ENCODE measurements at places on chromosomes 7 and 10.
A peak's percentile ranks its signal among the peaks of the same experiment; 100 is the strongest.

GRCh38 chr7:157219154-157219553, 80.4 kb downstream of the UBE3C start:
- no peak for DNase-seq

GRCh38 chr7:16688249-16688648, 42.3 kb downstream of the BZW2 start:
- DNase-seq = no peak

DNA sequence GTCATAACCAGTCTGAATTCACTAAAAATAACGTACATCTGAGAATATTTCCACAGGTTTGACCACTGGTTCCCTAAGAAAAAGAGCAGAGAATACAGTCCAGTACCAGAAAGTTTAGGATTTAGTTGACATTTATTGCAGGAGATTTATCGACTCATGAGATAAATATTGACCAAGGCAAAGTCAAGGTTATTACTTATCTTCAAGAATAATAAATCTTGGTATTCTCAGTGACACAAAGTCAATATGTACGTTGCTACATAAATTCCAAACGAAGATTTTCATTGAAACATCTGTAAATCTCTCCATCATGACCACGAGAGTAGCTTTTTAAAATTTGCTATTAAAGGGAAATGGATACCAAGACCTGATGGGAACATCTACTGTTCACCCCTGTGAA, 39.4 kb upstream of the GRB10 start:
- no peak for DNase-seq

DNA sequence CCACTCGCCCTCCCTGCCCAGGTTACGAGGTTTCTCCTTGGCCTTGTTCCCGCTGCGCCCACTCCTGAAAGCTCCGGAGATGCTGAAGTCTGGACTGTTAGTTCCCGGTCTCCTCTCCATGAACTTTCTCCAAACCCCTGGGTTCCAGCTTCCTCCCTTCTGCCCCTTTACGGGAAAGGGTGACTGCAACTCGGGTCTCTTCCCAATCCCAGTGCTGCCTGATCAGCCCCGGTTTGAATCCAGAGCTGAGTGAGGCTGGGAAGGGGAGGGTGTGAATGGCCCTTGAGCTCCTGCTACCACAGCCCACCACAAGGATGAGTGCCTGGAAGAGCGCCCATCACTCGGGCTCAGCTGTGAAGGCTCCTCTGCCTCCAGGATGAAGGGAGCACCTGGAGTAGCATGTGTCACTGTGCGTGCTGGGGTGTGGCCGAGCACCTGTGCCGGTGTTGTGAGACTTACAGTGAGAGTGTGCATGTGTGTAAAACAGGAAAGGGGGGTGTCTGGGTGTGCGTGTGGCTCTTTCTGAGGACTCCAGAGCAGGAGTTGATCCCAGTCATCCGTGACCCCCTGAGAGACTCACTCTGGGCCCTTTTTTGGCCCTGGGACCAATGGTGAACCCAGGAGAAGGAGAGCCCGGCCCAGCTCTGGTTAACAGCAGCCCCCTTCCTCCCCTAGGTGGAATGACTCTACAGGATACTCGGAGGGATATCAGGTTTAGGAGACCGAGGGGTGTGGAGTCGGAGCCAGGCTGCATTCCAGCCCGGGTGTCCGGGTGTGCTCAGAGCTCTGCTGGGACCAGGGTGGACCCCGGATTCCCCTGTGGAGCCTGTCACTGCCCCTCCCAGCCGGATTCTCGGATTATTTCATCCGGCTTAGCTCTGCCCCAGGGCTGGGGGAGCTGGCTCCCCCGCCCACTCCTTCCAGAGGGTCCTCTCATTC, 1.1 kb upstream of the ZNF467 start:
- no peak for DNase-seq

DNA sequence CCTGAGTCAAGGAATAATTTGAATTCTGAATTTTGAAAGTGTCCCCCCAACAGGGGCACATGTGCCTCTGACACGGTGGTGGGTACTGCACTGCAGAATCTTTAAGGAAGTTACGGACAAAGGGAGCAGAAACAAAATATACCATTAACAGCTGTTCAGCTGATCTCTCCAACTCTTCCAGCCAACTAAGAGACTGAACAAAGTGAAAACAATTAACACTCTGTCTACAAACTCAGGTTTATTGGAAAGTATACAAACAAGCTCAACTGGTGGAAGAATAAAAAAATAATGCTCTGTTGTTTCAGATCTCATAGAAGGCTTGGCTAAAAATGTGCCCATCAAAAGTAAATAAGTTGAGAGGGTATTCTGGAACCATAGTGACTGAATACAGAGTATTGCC, 34.4 kb downstream of the ASB4 start:
- DNase-seq = no peak

GRCh38 chr7:7157177-7157886, 25.0 kb upstream of the C1GALT1 start:
- DNase-seq = peak; percentile 66

GRCh38 chr7:116683786-116684185, 11.8 kb downstream of the MET start:
- no peak for DNase-seq

DNA sequence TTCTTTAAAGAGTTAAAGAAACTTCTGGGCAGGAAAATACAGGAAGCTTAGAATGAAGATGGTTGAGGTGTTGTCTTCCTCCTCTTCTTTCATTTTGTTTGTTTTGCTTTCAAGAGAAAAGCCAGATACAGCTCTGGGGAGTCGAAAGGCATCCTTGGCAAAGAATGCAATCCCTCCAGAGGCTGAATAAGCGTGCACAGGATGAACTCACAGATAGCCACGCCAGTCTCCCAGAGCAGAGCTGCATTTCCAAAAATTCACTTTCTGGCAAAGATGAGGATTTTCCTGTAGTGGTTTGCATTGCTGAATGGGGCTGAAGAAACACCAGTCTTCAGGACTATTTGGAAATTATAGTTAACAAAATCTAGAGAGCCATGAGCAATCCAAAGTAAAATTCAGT, 336.4 kb downstream of the NRG3 start:
- DNase-seq = no peak

GRCh38 chr10:70845816-70846215, 30.1 kb downstream of the SGPL1 start:
- no peak for DNase-seq

DNA sequence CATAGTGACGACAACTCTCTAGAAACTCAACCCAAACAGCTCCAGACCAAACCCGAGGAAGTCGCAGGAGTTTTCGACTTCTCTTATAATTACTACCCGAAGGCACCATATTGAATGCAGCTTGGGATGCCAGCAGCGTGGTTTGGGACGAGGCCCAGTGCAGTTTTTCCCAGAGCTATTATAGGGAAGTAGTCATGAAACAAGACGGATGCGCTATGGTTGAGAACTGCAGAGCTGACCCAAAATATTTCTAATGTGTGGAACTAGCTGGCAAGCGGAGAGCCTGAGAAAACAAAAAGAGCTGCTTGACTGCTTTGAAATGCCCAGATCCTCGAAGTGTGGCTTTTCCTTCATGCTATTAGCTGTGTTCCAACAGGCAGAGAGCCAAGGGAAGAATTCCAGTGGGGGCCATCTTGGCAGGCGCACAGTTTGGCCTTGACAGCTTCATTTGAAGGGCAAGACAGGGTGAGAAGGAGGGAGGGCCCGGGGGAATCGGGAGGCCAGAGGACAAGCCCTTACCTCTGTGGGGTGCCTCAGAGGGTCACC, 122.7 kb downstream of the CUL2 start:
- DNase-seq = no peak

- DNase-seq = no peak
Measured at GRCh38 chr10:631266-631665, 58.2 kb downstream of the DIP2C start.

GRCh38 chr7:10655031-10655430, 318.6 kb upstream of the PHF14 start:
- DNase-seq = no peak

DNA sequence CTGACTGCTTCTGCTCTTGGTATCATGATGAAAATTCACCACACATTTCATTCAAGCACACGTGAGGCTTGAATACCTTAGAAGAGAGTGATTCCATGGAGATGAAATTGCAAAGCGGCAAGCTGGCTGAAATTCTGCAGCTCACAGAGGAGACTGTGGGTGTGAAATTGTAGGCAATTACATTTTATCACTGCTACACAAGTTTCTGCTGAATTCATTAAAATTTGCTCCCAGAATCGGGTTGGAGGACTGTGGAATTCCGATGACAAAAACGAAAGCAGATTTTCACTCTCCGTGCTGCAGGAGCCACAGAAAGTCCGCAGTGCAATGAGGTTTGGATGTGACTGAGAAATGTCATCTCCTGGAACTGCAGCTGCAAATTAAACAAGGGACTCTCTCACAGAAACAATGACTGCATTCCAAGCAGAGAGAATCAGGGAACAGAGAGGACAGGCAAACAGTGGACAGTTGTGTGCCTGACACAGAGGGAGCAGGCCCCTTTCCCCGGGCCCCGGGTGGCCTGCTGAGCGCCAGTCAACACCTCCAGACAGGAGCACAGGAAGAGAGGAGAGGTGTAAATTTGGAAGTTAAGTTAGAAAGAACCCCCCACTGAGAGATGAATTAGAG, 109.1 kb downstream of the C10orf90 start:
- no peak for DNase-seq

DNA sequence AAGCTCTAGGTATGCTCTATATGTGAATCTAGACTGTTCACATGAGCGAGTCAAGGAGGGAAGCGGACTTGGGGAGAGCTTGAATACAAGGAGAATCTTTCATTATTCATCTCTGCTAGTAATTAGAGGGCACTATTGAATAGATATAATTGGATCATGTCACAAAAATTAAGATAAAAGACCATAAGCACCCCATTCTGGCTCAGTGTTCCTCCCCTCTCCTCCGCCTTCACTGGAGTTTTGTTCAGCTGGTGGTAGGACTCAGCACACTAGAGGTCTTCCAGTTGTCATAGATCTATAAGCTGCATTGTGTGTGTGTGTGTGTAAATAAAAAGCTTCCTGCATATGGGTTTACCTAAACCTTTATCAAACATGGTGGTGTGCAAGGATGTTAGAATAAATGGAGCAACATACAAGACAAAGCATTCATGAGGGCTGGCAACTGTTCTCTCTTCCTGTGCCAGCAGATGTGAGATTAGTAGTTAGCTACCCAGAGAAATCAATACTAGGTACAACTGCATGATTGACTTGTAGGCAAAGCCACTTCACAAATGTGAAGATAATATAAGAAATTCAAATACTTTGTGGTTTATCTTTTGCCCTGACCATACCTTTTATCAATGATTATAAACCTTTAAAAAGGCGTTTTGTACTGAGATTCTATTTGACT, 142.6 kb downstream of the CREB5 start:
- DNase-seq = no peak

- no peak for DNase-seq
Measured at GRCh38 chr7:154917808-154918160, 85.1 kb downstream of the PAXIP1 start.

DNA sequence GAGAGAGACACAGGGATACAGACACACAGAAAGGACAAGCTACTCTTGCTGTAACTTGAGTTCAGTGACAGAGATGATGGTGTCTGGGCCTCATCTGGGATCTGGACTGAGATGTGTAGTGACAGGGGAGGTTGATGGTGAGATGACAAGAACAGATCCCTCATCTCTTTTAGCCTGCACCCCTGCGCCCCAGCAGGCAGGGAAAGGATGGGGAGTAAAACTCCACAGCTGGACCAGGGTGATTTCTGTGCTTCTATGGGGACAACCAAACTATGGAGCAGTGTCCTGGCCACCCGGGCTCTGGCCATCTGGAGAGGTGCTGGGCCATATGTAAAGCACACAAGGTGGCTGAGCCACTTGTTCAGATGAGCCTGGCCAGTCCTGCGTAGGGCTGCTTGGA, 4.5 kb upstream of the LRRC18 start:
- DNase-seq = no peak

GRCh38 chr7:88090240-88090639, 129.6 kb downstream of the SRI start:
- DNase-seq = no peak

DNA sequence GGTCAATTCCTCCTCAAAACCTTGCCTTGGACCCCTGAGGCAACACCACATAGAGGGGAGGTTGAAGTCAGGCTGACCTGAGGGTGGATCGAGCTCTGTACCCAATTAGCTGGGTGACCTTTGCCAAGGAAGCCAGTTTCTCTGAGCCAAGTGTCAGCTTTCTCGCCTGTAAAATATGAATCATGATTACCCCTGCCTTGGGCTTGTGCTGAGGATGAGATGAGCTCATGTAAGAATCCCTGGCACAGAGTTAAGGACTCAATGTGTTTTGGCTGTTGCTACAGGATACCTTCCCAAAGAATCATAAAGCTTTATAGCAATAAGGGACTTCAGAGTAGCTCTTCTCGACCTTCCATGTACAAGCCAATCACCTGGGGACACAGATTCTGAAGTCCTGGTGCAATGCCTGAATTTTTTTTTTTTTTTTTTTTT, 43.5 kb upstream of the CACUL1 start:
- DNase-seq = no peak

DNA sequence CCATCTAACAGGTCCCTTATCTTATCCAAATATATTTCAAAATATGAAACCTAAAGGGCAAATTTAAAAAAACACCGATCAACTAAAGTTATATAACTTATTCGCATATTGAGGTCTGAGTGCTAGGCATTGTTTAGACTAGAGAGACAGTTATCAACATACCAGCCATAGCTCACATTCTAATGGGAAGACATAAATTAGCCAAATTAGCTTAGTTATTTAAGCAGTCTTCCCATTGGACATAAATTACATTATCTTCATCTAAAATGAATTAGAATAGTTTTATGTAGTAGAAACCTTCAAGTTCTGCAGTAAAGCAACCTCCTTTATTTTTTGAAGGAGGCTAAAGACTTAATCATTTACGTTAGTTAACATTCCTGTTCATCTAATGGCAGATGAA, 17.4 kb downstream of the KIF5B start:
- no peak for DNase-seq

DNA sequence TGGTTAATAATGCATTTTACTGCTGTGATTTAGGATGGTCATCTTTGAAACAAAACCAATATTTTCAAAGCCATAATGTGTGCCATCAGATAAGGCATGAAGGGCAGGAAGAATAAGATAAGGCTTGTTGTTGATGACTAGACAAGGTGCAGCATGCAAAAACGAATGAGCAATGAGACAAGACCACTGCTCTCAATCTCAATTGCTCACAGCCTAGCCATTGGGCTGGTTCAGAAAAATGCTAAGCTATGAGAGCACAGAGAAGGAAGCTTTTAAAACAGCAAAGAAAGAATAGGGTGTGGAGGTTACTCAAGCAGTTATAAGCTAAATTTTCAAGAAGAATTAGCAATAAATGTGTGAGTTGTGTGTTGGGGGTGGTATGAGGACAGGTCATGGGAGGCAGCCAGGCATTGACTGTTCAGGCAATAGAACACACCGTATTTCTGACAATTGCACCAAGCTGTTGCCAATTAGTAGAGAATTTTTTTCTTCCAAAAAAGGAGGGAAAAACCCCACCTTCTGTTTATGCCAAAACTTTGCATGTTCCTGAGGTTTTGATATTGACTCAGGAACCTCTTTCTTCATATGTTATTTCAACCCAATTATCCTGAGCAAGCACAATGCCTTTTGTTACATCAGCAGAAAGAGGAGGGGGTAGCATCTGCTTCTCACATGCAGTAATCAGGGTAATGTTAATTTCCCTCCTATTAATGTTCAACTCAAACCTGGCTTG, 276.5 kb downstream of the HDAC9 start:
- no peak for DNase-seq

GRCh38 chr10:72048450-72049124, 39.8 kb downstream of the SPOCK2 start:
- peak; percentile 77 for DNase-seq

GRCh38 chr7:114956702-114957101, 34.8 kb downstream of the MDFIC start:
- DNase-seq = no peak

Measured in T-helper 2 cell treated with Interferon-gamma antibody and Interleukin-4, amounts not matched to agents 5 μg/mL and 100 μg/mL, for 36 hours (primary cell).